Ascending aorta (tissue), 2 donors: ENCODE measurements at places on chromosomes 7 and 10.

GRCh38 chr10:44343843-44344242, 41.1 kb downstream of the CXCL12 start:
- DNase-seq, result no peak

GRCh38 chr7:47806701-47807103, 141.6 kb downstream of the PKD1L1 start:
- no peak for DNase-seq

DNA sequence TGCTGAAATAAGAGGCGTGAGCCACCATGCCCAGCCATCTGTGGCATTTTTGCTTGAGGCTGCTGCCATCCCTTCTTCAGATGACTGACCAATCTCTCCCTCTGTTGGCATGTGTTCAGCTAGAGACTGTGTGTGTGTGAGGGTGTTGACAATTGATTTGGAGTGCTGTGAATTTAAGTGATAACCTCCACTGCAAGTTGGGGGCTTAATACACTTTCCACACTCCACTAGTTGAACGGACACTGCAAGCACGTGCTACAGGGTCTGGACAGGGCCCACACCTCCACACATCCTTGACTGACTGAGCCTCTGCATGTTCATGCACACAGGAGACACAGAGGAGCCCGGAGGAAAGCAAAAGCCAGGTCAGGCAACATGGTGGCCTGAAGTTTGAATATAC, 51.3 kb downstream of the BRAF start:
- DNase-seq, result no peak

- no peak for DNase-seq
These were observed 281.5 kb downstream of the ARL4A start for GRCh38 chr7:12968836-12969422.

DNA sequence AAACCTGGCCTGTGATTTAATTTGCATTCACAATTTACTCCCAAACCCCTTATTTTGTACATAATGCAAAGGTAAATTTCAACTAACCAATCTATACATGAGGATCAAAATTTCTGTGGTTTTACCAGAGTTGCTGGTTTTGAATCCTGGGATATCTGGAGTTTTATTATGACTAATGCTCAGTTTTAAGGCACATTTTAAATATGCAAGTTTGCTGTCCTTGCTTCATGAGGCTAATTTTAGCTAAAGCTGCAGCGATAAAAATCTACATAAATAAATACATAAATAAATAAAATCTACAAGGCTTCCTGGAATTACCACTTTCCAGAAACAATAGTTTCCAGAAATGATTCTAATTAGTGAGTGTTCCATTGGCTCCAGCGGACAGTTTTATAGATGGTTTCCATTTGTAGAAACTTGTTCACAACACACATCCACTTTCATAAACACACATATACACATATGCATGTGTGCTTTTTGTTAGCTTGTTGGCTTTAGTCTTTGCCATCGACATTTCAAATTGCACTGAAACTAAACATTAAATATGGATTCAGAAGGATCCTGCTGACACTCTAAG, 339.5 kb upstream of the NRP1 start:
- no peak for DNase-seq

DNA sequence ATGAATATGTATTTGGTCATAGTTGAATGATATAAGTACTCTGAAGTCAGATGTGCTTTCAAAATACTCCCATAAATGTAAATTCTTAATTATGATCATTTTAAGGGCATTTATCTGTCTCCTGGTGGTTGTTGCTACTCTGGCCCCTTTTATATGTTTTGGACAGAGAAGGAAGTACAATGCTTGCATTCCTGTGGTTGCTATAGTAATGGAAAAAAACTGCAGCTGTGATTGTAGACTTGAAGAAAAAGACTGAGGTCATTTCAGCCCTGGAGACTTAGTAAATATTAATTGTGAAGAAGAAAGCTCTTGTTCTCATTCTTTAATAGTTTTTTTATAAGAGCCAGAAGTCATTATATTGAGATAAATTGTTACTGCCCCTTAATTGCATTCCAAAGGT, 70.2 kb upstream of the FERD3L start:
- no peak for DNase-seq
